ENCODE measurements at places on chromosomes 3 and 15.
A peak's percentile ranks its signal among the peaks of the same experiment; 100 is the strongest.

GRCh38 chr3:128231606-128232005 is 78.3 kb downstream of the EEFSEC start:
- DNase-seq, result no peak

- DNase-seq, result peak; percentile 44
Measured at GRCh38 chr3:49019941-49020329, 1.6 kb upstream of the DALRD3 start.

DNA sequence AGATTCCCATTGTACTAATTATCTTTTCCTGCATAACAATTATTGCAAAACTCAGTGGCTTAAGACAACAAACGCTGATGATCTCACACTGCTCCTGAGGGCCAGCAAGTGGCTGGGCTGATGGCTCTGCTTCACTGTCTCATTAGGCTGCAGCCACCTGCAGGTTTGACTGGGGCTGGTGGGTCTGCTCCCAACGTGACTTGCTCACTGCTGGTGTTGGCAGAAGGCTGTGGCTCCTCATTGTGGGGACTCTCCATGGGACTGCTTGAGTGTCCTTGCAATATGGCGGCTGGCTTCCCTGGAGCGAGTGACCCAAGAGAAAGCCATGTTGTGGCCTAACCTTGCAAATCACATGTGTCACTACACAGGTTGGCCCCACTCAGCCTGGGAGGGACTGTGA is 71.1 kb downstream of the PLXNA1 start:
- DNase-seq, result no peak

DNA sequence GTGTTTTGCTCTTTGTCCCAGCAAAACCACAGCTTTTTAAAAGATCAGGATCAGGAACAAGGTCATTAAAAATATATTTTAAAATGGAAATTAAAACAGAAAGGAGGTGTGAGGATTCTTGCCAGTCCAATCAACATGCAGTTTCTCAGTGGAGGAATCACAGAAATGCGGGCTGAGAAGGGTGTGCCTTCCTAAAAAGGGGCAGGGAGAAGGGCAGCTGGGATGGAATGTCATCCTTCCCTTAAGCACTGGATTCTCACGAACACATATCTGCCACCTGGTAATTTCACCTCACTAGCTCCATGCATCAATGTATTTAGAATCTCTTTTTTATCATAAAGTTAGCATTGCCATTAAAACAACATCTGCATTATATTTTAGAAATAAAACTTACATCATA is 21.4 kb downstream of the ABI3BP start:
- peak; percentile 40 for DNase-seq

GRCh38 chr3:149277331-149277813 is 55.7 kb upstream of the CP start:
- DNase-seq, result peak; percentile 88

DNA sequence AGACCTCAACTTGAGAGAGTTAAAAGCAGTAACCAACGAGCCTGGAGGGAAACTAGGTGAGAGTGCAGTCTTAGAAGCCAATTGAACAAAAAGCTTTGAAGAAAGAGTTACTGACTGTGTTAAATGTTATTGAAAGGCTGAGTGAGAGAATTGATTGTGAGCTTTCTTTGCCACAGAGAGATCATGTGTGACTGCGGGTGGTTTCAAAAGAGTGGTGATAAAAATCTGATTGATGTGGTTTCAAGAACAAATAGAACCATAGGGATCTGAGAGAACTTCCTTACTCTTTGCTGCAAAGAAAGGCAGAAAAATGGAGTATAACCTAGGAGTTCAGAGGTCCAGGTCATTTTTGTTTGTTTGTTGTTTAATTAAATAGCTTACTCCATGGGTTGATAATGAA is 759.9 kb upstream of the ALCAM start:
- DNase-seq, result no peak

DNA sequence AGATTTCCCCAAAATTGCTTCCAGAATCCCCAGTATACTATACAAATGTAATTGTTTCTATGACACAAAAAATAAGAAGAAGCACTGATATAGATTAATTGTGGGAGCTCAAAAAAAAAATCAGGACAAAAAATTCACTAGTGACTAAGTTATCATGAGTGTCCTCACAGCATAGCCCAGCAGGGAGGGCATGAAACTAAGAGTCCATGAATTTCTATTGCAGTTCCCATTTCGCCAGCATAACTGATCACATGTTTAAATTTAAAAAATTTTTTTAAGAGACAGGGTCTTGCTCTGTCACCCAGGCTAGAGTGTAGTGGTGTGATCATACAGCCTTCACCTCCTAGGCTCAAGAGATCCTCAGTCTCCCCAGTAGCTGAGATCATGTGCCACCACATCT is 10.6 kb downstream of the NCEH1 start:
- DNase-seq, result no peak

GRCh38 chr3:44970926-44971490 is 5.0 kb downstream of the ZDHHC3 start:
- no peak for DNase-seq

DNA sequence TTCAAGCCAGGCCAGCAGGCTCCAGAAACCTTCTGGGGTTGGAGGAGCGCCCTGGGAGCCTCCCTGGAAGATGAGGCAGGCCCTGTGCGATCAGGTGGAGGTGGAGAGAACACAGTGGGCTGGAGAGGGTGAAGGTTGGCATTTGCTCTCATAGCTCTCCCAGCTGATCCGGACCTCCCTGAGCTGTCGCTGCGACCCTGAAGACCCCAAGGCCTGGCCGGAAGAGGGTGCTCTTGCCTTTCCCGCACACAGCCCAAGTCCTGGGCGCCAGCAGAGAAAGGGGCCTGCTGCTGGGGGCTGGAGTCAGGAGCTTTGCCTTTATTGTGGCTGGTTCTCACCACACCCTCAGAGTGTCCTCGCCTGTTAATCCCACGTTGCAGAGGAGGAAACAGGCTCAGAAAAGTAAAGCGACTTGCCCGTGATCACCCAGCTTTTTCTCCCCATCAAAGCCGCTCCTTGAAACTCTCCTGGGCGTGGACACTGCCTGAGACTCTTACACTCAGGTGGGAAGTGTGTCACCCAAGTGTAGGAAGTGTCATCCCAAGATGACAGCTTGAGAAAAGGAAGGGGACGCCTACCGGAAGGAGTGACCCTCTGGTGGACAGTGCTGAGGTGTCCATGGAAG is 8.6 kb upstream of the RPL29 start:
- DNase-seq, result peak; percentile 70

DNA sequence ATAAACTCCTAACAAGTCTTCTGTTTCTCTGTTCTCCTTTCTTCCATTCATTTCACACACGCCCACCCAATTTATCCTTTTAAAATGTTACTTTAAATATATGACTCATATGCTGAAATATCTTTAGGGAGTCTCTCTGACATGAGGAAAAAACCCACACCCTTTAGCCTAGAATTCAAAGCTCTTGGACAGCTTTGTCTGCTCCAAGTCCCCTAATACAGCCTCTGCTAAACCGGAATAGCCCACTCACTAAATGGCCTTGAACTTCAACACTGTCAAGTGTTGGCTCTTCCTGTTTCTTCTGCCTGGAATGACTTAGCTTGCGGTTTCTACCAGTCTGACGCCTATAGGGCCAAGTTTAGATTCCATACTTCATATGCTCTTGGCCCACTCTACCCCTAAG is 3.3 kb upstream of the CD96 start:
- DNase-seq, result peak; percentile 73

DNA sequence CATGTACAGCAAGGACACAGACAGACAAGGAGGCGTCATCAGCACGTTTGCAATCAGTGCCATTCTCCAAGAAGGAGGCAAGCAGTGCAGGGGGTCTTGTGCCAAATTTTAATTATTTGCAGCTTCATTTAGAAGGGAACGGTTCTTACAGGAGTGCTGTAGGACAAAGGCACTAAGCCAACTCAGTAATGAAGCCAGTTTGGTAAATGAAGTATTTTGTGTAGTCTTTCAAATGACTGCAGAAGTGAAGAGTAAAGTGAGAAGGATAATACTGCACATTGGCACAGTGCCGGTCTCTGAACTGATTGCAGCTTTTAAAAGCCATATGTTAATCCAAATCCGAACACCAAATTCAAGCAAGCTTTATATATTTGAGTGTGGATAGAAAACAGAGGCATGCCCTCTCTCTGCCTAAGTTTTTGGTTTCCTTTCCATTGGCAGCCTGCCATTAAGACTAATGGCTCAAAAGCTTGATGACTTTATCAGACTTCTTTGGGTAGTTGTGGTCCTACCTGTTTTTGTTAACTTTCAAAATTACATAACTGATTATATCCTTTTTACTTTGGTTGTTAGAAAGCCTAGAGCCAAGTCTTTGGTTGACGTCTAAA is 101.3 kb downstream of the SENP2 start:
- peak; percentile 55 for DNase-seq

GRCh38 chr3:182241196-182241765 is 529.6 kb downstream of the SOX2 start:
- no peak for DNase-seq

- peak; percentile 36 for DNase-seq
Measured at GRCh38 chr3:177300039-177300833, 103.0 kb upstream of the TBL1XR1 start.

DNA sequence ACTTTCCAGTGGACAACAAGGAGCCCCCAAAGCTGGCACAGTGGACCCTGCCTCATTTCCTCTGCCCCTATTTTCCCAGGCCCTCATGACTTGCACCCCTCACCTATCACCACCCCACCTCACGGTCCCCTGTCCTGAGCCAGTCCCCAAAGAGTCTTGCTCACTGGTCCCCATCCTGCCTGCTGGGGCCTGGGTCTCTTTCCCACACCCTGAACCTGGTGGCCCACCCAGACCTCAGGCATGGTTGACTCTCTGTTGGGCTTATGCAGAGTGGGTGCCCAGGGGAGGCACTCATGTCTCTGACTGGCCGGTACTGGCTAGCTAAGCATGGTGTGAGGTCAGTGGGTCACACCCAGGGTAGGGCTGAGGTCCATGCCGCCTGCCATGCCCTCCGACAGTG is 73.2 kb downstream of the SLC12A8 start:
- no peak for DNase-seq

DNA sequence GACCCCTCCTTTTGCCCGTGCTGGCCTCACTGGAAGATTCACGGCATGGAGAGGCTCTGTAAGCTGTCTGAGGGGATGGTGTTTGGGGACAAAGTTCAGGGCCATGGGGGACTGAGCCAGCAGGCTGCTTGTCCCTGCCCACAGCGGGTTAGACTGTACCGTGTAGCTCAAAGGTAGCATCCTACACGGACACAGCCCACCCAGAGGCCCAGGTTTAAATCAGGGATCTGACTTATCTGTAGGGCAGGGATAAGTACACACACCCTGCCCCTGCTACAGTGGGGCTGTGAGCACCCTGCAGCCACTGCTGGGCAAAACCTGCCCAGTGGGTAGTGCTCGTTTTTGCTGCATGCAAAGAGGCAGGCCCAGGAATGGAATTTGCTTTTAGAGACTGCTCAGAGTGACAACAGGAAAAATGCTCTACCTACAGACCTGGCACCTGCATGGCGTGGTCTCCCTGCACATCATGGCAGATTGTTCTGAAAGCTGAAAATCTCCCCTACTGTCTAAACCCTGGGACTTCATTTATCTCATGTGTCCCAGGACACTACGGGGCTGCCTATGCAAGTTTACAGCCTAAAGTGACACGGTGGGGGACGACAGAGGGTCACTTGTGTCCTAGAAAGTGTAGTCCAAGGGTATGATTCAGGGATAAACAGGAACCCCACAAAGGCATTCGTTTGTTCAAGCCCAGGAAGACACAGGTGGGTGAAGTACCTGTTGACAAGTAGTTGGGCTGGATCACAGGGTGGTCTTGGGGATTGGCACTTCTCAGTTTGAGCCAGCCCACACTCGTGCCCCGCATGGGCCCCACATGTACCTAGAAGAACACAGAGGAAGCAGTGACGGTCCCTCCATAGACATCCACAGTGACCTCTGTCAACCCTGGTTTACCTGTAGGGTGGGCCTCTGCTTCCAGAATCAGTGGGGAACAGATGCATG is 27.7 kb downstream of the CHDH start:
- DNase-seq, result no peak

DNA sequence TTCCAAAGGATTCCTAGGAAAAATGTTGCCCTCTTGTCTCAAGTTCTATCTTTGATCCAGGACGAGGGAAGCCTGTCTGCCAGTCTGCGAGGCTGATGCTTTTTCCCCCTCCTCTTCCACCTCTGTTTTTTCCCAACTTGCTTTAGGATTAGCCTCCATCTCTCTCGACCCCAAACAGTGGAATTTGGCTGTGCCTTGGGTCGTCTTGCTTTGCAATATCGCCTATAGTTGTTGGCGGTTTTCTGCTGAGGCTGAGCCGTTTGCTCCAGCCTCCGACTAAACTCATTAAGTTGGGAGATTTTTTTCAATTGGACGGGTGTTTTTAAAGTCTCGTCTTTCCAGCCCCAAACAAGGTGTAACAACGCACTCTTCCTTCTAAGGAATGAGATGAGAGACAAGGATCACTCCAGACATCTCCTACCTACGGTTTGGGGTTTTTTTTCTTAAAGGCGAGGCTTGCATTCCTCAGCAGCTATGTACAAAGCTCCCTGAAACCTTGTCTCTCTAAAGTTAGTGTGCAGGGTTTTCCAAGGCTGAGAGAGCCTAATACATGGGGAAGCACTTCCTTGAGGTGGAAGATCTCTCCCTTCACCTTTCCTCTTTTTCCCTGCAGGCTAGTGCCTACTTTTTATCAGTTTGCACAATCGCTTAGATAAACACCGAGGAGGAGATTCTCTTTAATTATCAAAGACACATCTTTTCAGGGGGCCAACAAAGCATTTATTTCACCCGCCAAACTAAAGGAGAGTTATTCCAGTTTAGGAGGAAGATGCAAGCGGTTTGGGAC is 4.8 kb upstream of the NR2F2 start:
- DNase-seq, result peak; percentile 75

DNA sequence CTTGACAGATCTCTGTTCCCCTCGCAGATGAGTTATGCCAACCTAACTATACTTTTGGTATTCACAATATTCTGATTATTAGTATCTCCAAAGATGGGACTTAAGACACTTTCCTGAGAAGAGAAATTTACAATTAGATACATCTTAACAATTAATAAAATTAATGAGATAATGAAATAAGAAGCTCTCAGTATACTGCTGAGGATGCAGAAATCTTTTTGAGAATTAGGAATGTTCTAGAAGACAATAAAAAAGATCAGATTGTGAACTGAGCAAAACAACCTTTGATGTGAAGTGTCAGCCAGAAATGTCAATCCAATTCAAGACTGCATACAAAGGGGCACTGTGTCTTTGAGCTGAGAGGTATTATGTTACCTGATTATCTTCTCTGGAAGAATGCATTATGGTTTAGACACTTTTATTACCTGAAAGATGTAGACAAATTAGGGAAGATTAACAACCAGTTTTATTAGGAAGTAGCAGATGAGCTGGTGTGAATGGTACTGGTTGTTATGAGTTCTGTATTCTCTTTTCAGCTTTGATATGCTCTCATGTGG is 262.9 kb downstream of the TIGIT start:
- no peak for DNase-seq

- DNase-seq, result no peak
Measured at GRCh38 chr3:178182337-178182779, 353.9 kb upstream of the KCNMB2 start.

GRCh38 chr15:62545467-62546227 is 380.6 kb upstream of the C2CD4B start:
- DNase-seq, result peak; percentile 76

GRCh38 chr15:91142106-91142744 is 42.2 kb downstream of the SV2B start:
- no peak for DNase-seq
